ENCODE measurements at places on chromosomes 5 and 9.

DNA sequence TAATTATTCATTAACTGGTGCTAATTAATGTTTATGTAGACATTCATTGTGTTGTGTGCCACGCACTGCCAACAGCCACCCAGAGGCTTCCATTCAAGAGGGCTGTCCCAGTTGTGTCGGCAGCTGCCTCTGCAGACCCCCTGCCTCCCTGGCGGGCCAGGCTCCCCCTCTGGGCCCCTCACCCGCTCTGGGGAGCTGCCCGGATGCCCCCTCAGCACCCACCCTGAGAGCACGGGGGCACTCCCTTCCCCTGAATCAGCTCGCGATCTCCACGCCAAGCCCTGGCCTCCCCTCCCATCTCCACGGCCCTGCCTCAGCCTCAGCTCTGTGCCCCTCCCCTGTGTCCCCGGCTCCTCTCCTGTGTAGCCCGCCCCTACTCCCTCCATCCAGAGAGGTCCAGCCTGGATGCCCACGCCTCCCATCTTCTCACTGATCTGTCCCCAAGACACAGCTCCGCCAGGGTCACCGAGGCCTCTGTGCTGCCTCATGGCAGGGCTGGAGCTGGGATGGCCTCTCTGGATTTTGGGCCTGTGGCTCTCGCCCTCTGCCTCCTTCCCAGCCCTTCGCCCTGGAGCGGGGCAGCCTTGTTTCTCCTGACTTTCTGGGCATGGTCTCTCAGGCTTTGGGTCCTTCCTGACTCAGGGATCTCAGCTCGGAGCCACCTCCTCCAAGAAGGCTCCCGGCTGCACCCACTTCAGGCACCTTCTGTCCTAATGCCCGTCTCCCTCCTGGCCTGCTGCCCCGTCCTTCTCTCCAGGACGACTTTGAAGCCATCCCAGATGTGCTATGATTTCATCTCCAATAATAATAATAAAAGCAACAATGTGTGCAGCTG lies 16.0 kb upstream of the SLC9A3 start:
- no peak for DNase-seq

DNA sequence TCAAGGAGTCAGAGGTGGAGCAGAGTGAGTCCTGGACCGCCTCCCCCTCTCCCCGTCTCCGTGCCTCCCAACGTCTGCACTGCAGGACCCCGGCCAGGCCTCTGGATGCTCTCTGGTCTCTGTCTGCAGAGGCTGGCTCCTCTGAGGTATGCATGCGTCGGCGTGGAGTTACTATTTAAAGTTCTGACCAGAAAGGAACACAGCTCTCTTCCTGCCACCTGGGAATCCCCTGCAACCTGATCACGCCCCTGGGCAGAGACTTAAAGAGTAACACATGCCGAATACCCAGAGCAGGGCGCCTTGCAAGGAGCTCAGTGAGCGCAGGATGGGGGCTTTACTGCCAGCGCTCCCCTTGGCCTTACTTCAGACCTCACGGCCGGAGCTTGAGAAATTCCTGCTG lies 16.0 kb downstream of the ANXA6 start:
- DNase-seq = no peak

DNA sequence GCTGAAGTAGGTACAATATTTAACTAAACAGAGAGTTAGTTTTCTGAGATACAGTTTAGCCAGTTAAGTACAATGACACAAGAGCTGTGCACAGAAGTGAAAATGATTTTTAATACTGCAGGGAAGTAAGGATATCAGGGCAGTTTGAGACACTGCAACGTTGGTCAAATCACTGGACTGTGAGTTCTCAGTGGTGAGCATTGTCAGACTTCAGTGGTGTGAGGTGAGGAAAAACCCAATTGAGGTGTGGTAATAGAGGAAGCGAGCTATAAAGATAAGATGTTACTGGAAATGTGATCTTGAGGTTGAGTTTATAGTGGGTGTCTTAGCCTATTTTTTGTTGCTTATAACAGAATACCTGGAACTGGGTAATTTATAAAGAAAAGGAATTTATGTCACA lies 12.8 kb upstream of the FBXL7 start:
- no peak for DNase-seq

- no peak for DNase-seq
Observed at GRCh38 chr5:69368458-69369339, 621 bp downstream of the AK6 start.

GRCh38 chr9:99213197-99213596 lies 8.5 kb downstream of the ALG2 start:
- no peak for DNase-seq

GRCh38 chr5:77885519-77885918 lies 109.4 kb upstream of the TBCA start:
- no peak for DNase-seq

DNA sequence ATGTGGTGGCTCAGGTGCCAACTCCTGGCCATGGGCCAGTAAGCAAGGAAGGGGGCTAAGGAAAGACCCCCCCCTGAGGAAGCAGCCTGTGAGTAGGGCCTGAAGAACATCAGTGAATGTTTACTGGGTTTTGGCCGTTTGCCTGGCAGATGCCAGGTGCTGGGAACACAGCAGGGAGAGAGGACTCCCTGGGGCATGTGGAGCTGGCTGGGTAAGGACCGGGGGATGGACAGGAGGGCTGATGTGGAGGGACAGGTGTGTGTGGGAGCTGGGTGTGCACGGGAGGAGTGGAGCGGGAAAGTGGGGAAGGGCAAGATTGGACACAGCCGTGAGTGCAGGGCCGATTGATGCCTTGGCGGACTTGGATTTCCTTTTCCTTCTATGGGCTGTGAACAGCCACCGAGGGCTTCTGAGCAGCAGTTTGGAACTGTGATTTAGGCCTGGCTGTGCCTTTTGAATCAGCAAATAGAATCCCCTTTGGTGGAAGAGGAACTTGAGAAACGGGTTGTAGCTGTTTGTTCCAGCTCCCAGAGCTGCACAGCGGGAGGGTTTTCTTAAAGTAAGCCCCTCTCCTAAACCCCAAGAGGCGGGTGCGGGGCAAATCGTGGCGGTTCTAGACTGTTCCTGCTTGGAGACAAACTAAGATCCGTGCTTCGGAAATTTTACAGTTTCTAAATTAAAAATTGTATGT lies 3.1 kb downstream of the HMCN2 start:
- no peak for DNase-seq

GRCh38 chr9:114791736-114792135 lies 14.1 kb downstream of the TNFSF15 start:
- no peak for DNase-seq

- no peak for DNase-seq
Observed at GRCh38 chr9:71986900-71987299, 73.5 kb downstream of the C9orf57 start.

GRCh38 chr9:82680179-82680935 lies 382.6 kb downstream of the RASEF start:
- DNase-seq = no peak

DNA sequence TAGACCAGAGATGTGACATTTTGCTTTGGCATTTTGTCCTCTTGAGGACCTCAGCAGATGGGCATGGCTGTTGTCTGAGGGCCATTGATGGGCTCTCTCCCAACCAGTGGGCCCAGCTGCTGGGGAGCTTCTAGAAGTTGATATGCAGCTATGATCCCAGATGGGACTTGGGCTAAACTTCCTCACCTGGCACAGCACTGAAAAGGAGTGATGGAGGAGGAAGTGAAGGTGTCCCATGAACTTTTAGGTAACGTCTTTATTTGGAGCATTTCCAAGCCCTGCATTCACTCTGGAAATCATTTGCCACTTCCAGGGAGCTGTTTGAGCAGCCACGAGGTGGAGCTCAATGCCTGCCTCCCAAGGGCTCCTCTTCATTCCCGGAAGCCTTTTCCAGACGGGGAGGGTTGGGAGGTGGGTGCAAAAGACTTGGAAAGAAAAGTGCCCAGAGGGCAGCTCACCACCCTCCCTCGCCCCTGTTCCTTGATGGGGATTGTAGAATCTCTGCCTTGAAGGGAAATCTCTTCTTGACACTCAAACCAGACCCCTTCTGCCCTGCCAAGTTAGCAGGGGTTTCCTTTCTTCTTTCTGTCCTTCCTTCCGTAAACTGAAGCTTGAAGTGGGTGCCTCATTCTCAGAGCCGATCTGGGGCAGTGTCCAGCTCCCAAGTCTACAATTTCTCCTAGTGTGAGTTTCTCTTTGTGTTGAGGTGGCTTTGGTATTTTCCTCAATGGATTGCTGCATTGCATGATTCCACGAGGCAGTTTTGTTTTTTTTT lies 18.1 kb upstream of the NEUROG1 start:
- DNase-seq = no peak

- DNase-seq = no peak
Observed at GRCh38 chr9:38373679-38374078, 18.8 kb upstream of the ALDH1B1 start.

DNA sequence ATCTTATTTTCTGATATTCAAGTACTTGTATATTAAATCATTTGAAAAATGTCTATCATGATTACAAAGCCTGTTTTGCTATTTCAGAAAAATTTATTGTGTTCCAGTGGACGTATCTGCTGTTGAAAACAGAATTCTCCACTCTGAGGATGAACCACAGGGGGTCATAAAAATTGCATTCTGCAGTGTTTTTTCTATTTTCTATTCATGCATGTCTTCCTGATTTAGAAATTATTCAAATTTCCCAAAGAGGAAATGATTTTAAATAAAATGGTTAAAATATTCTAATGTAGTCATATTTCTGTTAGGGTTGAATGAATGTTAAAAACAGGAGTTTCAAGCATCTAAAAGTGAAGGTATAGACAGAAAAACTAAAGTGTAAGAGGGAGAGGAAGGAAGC lies 111.5 kb upstream of the ANKRD55 start:
- no peak for DNase-seq

DNA sequence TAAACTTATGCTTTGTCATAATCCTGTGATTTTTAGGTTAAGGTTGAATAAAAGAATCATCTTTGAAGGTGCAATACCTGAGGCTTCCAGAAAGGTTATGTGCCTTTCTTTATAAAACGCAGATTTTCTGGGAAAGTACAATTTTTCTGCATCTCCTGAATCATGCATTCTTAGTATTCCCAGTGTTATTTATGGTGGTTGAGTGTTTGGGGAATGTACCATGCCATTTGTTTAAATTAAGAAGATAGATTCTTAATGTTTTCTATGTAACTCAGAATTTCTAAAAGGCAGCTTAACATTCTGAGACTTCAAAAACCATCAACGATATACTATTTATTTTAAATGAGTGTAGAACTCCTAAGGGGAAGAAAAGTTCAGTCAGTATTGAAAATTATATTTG lies 108.1 kb upstream of the FBN2 start:
- no peak for DNase-seq

GRCh38 chr5:69013481-69013880 lies 80.3 kb upstream of the SLC30A5 start:
- no peak for DNase-seq

- no peak for DNase-seq
Observed at GRCh38 chr5:168017313-168017712, 274.1 kb upstream of the WWC1 start.

DNA sequence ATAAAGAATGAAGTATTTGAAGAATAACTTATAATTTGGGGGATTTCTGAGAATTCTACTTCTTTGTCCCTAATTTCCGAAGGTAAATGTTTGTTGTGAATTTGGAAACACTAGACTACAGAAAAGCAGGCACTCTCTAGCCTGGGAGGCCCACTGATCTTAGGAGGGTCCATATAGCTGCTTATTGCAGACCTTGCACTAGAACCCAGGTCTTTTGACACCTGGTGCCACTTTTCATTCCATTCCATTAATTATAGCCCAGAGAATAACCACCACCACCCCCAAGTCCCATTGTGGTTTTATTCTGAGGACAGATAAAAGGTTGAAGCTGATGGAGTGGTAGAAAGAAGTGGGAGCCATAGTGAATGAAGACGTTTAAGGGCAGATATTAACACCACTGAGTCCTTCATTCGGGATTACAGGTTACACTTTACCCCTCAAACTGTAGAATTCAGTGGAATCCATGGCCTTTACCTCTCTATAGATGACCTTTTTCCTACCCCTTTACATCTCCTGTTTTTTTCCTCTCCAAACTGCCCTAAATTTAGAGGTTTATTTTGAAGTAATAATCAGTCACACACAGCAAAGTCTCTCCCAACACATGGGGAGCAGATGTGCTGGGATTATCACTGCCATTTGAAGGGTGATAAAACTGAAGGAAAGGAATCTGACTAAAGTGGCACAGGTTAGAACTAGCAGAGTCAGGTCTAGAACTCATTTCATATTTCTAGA lies 12.0 kb upstream of the PSMD5 start:
- DNase-seq = no peak

Data from RCC 7860 (cell line).